ENCODE measurements at places on chromosomes 1 and 21.

GRCh38 chr1:223410036-223410435, 16.8 kb downstream of the CCDC185 start:
- DNase-seq = no peak

- DNase-seq = no peak
Measured at GRCh38 chr1:62371375-62371774, 52.1 kb upstream of the KANK4 start.

GRCh38 chr1:166354406-166354805, 187.6 kb upstream of the FAM78B start:
- no peak for DNase-seq

GRCh38 chr1:1915911-1916840, 1.1 kb downstream of the CALML6 start:
- no peak for DNase-seq

DNA sequence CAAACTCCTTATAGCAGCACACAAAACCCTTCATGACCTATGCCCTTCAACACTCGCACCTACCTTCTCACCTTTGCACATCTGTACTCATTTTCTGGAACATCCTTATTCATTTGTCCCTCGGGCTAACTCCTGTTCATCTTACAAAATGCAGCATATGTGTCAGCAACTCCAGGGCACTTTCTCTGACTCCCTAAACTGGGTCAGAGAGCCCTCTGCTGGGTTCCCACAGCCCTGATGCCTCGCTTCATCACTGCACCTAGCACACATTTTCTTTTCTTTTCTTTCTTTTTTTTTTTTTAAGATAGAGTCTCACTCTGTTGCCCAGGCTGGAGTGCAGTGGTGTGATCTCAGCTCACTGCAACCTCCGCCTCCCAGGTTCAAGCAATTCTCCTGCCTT, 54.0 kb downstream of the RAB3B start:
- no peak for DNase-seq

- no peak for DNase-seq
Measured at GRCh38 chr1:59092126-59092525, 204.8 kb upstream of the FGGY start.

- no peak for DNase-seq
Measured at GRCh38 chr1:119226913-119227312, 86.5 kb upstream of the WARS2 start.

- no peak for DNase-seq
Measured at GRCh38 chr21:39666026-39666425, 53.3 kb downstream of the B3GALT5 start.

DNA sequence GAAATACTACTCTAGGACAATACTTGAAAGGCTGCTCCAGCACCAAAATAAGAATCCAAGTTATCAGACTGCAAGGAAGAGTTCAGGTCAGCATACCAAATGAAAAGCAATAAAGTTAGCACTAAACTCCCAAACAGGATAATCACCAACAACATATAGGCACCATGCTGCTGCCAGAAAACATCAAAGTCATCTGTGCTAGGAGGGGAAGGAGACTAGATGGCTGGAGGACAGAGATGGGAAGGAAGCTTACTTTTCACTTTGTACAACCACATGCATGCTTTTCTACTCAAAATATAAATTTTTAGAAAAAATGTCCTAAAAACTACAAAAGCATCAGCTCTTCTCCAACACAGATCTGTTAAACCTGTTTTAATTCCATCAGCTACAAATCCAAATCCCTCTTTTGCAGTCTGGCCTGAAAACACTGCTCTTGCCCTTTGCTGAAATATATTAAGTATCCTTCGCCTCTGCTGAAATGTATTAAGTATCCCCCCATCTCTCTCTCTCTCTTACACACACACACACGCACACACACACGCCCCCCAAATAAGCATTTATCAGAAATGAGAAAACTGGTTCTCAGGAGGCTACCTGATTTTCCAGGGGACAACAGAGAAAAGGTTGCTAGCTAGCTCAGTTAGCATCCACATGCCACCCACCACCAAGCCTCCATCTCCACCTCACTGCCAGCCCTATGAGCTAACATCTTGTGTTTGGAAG, 1.5 kb downstream of the GATAD2B start:
- no peak for DNase-seq

GRCh38 chr21:44924606-44925377, 4.1 kb upstream of the ITGB2 start:
- DNase-seq = no peak

- DNase-seq = no peak
Measured at GRCh38 chr1:169106921-169107602, 572 bp downstream of the ATP1B1 start.

GRCh38 chr1:29084196-29084521, 39.5 kb downstream of the TMEM200B start:
- no peak for DNase-seq

GRCh38 chr1:39569034-39569433, 7.6 kb downstream of the PABPC4 start:
- DNase-seq = no peak

DNA sequence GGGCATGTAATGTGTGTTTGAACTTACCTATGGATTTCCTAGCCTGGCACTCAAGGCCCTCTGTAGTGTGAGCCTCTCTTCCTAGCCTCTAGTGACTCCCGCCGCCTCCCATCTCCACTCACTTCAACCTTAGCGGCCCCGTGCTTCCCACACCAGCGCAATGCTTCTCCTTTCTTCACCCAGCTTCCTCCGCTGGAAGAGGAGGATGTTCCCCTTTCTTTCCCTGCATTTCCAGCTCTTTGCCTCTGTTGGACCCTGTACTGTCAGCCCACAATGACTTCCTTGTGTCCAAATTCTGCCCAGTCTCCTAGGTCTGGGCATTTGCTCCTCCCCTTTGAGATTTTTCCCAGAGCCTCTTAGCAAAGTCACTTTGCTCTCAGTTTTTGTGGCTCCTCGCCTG, 138.1 kb upstream of the IRF2BP2 start:
- DNase-seq = no peak

Measured in activated T-helper 1 cell treated with anti-CD3 and anti-CD28 coated beads, Interleukin-12 subunit alpha, Interleukin-12 subunit beta, Interleukin-2, Interleukin-4 antibody, amounts not matched to agents 30 ng/mL and 10 ng/mL and 1 ng/mL, durations not matched to agents 14 hours and 24 hours and 36 hours (primary cell).